ENCODE measurements at places on chromosomes 6 and 20.

DNA sequence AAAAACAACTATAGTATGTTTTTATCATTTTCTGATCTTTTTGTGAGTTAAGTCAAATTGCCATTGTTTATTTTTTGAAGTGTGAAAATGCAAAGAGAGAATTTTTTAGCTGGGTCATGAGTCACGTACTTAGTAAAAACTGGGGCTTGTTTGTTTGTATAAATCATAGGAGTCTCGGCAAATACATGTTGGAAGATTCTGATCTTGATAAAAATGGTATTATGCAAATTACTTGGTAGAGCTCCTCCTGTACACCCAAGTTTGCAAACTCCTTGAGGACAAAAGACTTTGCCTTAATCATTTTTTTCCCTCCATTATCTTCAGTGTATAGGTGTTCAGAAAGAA is 25.8 kb downstream of the TBPL1 start:
- no peak for DNase-seq

DNA sequence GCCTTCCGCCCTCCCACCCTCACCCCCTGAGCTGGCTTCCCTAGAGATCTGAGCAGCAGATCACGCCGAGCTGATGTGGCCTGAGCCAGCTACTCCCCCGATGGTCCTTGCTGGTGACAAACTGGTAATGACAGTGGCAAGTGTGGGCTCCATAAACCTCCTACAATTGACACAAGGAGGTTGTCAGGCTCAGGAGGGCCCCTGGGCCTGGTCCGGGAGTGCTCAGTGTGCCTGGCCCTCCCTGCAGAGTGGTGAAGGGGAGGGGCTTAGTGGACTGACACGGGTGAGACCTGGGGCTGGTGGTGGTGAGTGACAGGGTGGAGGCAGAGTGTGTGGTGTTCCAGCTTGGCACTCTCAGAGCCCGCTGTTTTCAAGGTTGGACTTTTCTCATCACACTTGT is 22.6 kb upstream of the MPC1 start:
- DNase-seq: no peak

DNA sequence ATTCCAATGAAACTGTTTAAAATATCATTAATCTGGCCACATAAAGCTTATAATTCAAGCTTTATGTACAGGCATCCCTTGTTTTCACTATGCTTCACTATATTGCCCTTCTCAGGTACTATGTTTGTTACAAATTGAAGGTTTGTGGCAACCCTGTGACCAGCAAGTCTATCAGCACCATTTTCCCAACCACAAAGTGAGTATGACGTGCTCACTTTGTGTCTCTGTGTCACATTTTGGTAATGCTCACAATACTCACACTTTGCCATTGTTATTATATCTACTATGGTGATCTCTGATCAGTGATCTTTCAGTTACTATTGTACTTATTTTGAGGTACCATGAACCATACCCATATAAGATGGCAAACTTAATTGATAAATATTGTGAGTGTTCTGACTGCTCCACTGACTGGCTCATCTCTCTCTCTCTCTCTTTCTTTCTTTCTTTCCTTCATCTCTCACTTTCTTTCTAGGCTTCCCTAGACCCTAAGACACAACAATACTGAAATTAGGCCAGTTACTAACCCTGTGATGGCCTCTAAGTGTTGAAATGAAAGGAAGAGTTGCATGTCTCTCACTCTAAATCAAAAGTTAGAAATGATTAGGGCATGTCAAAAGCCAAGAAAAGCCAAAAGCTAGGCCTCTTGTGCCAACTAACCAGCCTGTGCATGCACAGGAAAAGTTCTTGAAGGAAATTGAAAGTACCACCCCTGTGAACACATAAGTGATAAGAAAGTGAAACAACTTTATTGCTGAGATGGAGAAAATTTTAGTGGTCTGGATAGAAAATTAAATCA is 227.9 kb downstream of the BCAS1 start:
- no peak for DNase-seq

GRCh38 chr20:23059846-23060245 is 10.4 kb upstream of the THBD start:
- no peak for DNase-seq

- DNase-seq: no peak
Observed at GRCh38 chr20:52614051-52614863, 357.9 kb upstream of the TSHZ2 start.

GRCh38 chr6:13288969-13289391 is 39.4 kb downstream of the TBC1D7 start:
- no peak for DNase-seq
